Activated T-cell treated with anti-CD3 and anti-CD28 coated beads, Interleukin-2, amount 50 U/mL, for 48 hours (primary cell): ENCODE measurements at places on chromosomes 1 and 21.

DNA sequence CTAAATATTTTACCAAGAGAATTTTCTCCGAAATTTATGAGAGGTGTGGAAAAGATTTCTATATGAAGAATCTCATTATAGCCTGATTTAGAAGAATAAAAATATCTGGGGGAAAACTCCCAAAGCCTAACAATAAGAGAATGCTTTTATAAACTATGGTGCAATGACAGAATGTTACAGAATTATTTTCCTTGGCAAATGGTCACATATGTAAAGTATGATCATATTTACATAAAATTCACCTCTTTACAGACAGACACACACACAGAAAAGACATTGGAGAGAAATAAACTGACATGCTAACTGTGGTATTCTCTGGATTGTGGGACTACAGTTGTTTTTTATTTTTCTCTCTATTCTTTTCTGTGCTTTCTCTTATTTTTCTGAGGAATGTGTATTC, 226.3 kb upstream of the USP24 start:
- DNase-seq, result no peak

GRCh38 chr1:113129529-113130185, 56.7 kb downstream of the LRIG2 start:
- DNase-seq, result no peak

GRCh38 chr21:32367158-32367557, 25.7 kb downstream of the URB1 start:
- DNase-seq, result no peak

DNA sequence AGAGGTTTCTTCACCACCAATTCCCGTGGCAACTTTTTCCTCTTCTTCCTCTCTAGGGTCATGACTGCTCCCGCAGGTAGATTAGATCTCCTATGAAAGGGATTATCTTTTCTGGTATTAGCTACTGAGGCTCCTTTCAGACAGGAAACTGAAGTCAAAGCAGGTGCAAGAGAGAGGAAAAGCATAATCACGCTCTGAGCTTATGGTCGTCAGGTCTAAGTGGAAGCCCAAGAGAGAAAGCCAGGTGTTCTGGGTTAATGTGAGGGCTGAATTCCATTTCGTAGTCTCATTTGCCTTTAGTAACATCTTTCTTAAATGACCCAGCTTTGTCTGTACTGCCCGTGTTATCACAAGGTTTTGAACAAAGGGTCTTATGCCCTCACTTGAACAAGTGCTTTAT, 8.3 kb upstream of the MAP3K21 start:
- no peak for DNase-seq

DNA sequence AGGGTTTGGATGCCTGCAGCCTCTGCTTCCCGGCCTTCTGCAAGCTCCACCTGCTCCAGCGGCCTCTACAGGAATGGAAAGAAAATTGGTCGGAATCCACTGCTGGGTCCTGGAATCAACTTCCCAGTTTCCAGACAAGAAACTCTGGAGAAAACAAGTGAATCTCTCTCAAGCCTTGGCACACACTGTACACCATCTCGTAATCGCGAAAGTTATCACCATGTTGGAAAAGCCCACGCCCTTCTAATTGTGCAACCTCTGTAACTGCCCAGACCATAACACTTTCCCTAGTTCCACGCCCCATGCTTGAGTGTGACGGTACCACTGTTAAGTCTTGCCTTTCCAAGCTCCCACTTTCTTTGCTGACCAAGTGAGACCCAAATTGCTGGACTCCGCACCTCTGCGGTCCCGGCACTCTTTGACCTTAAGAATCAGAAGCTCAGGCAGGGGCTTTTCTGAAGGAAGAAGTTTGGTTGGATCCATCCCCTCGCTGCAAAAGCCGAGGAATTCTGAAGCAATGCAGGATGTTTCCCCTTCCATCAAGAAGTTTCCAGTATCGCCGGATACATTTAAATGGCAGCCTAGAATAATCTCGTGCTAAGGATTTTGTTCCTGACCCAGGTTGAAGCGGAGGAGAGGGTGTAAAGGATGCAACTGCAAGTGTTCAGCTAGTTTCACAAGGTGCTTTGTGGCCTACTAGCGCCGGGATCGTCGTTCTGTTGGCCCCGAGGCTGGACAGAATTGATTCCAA, 6.2 kb downstream of the NR5A2 start:
- DNase-seq, result no peak

- no peak for DNase-seq
Observed at GRCh38 chr1:82979593-82980236, 1019.2 kb downstream of the TTLL7 start.

DNA sequence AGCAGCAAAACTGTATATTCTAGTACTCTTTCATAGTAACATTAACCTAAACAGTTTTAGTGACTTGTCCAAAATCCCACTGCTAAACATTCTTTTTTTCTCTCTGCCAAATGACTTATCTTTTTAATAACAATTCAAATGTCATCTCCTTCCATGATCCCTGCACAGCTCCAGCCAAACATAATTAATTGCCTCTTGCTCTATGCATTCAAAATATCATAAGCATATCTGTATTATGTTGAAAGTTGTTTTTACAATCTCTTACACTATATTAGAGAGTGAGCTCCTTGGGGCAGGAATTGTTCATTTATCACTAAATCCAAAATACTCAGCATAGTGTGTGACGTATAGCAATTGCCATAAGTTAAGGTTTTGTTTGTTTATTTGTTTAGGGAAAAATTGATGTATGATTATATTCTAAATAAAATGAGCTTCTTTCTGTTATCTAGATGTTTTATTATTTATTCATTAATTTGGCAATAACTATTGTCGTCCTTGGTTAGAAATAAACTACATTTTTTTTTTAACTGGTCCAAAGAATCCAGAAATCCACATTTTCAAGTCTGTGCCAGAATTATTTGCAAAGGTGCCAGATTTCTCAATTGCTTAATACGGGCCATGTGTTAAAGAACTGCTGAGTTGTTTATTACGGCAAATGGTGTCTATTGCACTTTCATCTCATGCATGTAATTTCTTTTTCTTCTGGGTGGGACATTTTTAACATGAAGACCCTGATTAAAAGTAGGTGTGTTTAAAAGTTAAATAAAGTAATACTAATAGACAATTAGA, 577.2 kb upstream of the ZRANB2 start:
- no peak for DNase-seq

- no peak for DNase-seq
Observed at GRCh38 chr1:107976836-107977235, 11.9 kb upstream of the VAV3 start.
